ENCODE measurements at places on chromosomes 16 and 17.

DNA sequence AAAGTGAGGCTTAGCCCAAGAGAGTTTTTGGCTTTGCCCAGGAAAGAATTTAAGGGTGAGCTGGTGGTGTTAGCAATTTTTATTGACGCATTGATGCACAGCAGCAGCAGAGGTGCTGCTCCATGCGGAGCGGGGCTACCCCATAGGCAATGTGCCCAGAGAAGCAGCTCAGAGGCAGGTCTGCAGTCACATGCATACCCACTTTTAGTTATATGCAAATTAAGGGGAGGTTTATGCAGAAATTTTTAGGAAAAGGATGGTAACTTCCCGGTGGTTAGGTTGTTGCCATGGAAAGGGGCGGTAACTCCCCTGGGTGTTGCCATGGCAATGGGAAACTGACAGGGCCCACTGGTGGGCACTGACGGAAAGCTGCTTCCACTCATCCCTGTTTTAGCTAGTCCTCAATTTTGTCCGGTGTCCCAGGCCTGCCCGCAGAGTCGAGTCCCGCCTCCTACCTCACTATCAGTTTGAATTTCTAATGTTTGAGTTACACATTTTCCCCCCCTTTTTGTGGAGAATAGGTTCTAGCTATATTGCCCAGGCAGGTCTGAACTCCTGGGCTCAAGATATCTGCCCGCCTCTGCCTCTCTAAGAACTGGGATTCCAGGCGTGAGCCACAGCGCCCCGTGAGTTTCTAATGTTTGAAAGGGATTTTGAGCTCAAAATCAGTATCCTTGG, 10.4 kb upstream of the GJD3 start:
- no peak for DNase-seq

- DNase-seq, result peak; percentile 90
Observed at GRCh38 chr17:21460358-21460757, 84.2 kb downstream of the KCNJ12 start.

DNA sequence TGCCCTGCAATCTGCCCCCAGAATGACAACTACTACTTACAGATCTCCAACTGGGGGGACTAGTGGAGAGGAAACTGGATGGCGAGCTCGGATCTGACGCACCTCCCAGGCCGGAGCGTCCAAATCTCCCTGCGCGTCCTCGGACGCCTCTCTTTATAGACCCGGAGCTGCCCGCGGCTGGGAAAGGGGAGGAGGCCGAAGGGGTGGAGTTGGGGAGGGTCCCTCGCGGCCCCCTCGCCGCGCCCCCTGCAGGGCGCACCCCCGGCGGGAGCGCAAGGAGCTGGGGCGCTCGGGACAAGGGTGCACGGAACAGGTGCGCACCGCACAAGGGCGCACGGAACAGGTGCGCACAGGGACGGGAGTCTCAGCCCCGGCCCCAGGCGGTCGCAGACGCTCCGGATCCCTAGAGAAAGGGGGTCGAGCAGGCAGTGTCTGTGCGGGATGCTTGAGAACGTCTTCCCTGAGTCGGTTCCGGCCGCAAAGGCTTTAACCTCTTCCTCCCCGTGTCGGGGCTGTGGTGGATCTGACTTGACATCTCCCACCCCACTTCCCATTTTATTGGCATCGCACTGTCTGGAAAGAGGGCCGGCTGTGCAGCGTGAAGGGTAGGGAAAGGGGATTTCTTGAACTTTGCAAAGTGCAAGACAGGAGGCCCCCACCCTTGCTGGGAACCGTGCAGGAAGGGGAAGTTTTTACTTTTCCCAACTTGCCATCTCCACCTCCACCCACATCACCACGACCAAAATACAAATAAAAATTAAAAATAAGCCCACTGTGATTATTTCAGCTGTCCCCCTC, at the start of gene MYH11:
TSS of gene MYH11 (minus strand) at position 128 of the 798 bp plus-strand sequence. CDS start 18,776 bp downstream, outside the sequence.
- no peak for DNase-seq

GRCh38 chr17:18141210-18141803, 32.8 kb downstream of the MYO15A start:
- DNase-seq, result peak; percentile 44

- DNase-seq, result no peak
Observed at GRCh38 chr16:29673501-29673900, 5.5 kb upstream of the QPRT start.

DNA sequence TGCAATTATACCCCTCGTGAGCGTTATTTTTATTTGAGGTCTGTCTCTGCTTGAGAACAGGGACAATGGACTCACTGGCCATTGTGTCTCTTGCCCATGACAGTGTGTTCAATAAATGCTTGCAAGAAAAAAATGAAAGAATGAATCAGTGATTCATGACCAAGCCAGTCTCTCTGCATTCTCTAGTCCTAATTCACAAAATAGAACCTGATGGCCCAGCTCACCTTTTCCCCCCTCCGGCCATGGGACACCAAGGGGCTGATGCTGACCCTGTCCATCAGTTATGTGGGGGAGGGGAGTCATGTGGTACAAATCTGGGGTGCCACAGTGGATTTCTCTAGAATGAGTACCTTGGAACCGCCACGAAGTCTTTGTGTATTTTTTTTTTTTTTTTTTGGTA, 38.2 kb downstream of the CCDC42 start:
- DNase-seq, result no peak

All from amniotic epithelial cell (primary cell).